ENCODE measurements at places on chromosomes 16 and 17.

DNA sequence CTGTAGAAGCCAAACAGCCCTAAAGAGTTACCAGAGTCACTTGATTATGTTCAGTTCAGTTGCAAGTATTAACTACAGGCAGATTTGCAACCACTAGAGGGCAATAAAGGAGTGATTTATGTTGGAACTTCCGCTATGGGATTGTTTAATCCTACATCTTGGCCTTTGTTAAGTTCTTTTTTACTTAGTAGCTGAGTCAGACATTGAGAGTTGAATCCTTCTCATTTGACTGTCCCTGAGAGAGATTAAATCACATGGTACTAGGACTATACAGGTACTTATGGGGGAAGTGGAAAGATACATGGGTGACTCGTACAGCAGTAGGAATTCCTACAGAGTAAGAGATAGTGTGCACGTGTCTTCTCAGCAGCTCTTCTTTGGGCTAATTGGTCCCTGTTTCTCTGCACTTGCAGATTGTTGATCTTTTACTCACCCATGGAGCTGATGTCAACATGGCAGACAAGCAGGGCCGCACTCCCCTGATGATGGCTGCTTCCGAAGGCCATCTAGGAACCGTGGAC, 40.3 kb downstream of the CYB561 start:
- DNase-seq = no peak

DNA sequence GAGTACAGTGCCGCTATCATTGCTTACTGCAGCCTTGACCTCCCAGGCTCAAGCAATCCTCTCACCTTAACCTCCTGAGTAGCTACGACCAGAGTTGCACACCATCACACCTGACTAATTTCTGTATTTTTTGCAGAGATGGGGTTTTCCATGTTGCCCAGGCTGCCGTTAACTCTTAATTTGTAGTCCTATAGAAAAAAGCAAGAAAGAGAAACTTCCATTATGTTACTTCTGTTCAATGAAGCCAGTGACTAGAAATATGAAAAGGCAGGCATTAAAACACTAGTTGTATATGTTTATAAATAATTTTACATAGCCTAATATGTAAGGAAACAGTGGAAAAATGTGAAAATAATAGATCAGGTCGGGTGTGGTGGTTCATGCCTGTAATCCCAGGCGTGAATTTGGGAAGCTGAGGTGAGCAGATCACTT, 9.7 kb downstream of the RAD51C start:
- no peak for DNase-seq

- DNase-seq = no peak
Measured at GRCh38 chr16:17258848-17259713, 211.7 kb downstream of the XYLT1 start.

DNA sequence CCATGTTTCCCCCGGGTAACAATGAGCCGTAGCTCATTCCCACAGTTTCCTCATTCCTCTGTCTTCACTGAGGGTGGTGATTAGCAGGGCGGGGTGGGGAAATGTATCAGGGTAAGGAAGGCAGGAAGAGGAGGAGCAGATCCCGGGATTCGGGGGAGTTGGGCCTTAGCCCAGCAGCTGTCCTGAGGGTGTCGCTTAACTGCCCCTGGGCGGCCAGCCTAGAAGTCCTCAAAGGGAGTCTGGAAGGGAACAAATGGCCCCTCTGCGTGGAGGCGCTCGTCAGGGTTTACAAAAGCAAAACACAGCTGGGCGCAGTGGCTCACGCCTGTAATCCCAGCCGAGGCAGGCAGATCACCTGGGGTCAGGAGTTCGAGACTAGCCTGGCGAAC, 14.3 kb downstream of the MLYCD start:
- no peak for DNase-seq
